ENCODE measurements at places on chromosomes 1 and 21.
A peak's percentile ranks its signal among the peaks of the same experiment; 100 is the strongest.

GRCh38 chr1:111739925-111740765, 950 bp upstream of the INKA2 start:
- DNase-seq, result peak; percentile 33

DNA sequence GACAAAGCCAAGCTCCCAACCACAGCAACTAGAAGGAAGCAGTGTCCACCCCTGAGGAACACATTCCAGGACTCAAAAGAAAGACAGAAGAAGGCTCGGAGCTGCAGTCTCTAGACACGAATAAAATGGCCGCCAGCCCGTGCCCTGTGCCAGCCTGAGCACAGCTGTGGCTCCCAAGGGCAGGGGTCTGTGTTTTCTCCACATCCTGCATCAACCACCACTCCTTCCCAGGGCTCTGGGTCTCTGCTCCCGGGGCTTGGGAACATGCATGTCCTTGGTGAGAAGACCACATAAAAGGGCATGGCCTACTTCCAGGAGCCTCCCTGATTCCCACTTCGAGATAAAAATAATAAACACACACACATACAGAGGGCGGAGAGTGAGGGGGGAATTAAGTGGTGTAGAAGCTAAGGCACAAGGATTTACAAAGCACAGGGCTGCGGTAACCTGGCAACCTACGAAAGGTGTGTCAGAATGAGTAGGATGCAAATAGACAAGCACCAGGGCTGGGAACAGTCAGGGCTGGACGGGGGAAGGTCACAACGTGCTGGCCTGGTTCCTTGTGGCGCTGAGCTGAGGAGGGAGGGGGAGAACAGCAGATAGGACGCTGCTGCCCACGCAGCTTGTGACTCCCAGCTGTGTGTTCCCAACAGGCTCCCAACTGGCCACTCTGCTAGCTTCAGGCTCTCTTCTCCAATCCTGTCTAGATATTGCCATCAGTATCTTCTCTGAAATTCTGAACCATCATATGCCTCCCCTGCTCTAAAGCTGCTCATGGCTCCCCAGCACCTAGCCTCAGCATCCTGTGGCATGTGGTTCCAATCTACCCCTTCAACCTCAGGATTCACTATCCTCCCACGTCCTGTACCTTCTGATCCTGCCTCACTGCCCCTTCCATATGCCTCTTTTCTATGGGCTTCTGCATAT, 72.5 kb downstream of the CD34 start:
- no peak for DNase-seq

DNA sequence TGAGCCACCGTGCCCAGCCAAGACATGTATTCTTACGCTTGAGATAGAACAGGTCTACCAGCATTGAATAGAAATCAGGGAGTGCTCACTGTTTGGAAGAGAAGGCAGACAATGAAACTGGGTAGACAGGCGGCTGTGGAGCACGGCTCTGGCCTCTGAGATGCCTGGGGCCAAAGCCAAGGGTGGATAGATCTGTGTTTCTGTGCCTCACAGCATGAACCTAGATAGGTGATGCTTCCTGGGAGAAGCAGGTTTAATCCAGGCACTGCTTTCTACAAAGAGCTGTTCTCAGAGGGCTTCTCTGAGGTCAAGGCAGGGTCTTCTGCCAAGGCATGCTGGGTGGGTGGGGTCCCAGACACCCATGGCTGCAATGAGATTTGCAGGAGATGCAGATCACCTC, 24.6 kb upstream of the PRSS38 start:
- no peak for DNase-seq

GRCh38 chr1:82086739-82087138, 286.0 kb downstream of the ADGRL2 start:
- no peak for DNase-seq

GRCh38 chr21:33378081-33378480, 25.1 kb upstream of the IFNGR2 start:
- DNase-seq, result no peak

DNA sequence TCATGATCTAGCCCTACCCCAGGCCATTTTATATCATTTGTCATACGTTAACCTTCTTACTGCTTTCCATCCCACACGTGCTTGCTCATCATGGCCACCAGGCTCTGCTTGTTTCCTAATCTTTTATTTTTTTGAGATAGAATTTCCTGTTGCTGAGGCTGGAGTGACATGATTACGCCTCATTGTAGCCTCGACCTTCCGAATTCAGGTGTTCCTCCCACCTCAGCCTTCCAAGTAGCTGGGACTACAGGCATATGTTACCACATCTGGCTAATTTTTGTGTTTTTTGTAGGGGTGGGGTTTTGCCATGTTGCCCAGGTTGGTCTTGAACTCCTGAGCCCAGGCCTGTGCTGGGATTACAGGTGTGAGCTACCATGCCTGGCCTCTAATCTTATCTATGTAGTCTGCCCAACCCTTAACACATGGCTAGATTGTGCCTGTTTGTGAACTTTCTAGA, 3.3 kb downstream of the UAP1 start:
- no peak for DNase-seq

GRCh38 chr1:179881642-179882252, 338 bp upstream of the TOR1AIP1 start:
- no peak for DNase-seq

GRCh38 chr1:67761091-67761490, 72.2 kb downstream of the GNG12 start:
- DNase-seq, result no peak

DNA sequence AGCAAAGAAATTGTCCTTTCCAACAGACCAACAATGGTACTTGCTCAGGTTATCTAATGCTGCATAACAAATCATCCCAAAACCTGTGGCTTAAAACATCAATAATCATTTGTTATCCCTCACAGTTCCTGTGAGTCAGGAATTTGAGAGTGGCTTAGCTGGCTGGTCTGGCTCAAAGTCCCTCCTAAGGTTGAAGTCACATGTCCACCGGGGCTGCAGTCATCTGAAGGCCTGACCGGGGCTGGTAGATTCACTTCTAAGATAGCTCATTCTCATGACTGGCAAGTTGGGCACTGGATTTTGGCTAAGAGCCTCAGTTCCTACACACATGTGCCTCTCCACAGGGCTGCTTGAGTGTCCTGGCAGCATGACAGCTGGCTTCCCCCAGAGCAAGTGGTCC, 16.9 kb downstream of the ERI3 start:
- no peak for DNase-seq

DNA sequence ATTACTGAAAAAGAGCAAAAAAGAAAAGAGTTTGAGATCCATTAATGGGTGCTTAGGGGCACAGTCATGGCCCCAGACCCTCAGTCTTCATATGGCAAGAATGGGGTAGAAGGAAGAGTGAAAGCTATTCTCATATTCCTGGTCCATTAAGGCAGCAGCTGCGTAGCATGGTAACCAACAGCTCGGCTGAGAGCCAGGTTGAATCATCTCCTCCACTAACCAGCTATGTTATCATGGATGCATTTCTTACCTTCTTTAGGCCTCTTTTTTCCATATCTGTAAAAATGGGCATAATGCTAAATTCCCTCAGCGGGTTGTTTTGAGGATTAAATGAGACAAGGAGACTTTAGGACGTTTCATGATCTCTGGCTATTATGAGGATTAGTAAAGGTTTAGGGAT, 15.0 kb upstream of the SARS1 start:
- no peak for DNase-seq

DNA sequence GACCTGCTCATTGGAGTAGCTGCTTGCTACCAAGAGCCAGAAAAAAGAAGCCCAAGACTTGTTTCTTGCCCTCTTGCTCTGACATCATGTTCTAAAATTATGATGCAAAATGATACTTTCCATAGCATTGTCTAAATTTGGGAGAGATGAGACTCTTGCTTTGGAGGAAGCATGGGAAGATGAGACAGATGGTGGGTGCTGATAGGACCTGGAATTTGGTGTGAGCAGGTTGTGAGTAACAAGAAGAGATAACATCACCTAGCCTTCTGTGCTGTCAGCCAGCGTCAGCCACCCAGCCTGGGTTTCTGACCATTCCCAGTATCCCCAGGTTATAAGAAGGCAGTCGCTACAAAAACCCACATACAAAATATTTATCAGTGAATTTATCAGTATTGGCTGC, 67.1 kb upstream of the GCLM start:
- DNase-seq, result no peak

DNA sequence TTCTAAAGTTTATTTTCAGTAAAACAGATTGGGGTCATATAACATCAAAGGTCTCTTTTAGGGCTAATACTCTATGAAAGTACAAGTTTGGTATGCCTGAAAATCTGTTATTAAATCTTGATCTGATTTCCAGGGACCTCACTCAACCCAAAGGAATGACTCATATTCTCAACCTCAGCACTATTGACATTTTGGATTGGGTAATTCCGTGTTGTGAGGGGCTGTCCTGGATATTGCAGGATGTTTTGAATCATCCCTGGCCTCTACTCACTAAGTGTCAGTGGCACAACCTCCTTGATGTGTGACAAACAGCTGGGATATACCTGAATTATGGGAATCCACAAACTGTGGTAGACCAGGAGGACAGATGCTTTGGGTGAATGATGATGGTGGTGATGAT, 51.5 kb upstream of the CYP2J2 start:
- DNase-seq, result no peak

DNA sequence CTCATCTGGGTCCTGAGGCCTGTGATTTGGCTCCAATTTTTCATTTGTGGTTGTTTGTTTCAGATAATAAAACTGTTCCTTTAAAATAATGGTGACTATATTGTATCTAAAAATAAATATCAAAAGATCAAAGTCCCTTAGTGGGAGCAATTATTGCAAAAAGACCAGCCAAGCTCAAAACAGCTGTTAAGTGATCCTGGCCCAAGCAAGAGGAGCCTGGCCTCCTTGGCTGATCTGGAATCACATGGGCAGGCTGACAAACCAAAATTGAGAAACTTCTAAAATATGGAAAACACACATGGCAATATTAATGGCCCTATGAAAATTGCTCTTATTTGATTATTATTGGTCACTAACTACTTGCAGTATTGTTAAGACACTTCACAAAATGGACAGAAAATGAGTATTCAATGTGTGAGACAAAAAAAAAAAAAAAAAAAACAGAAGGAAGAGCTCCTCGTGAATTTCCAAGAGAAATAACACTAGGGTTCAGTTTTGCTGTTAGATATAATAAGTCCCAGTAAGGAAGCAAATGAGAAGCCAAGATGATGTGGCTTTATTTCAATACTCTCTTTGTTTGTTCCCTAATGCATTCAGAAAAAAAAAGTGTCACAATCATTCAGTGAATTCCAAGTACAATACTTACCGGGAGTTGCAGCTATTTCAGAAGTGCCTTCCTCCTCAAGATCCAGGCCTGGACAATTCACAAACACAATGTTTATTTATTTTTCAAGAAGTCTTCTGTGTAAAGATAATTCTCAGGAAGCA, 105.1 kb downstream of the SEC16B start:
- DNase-seq, result no peak

DNA sequence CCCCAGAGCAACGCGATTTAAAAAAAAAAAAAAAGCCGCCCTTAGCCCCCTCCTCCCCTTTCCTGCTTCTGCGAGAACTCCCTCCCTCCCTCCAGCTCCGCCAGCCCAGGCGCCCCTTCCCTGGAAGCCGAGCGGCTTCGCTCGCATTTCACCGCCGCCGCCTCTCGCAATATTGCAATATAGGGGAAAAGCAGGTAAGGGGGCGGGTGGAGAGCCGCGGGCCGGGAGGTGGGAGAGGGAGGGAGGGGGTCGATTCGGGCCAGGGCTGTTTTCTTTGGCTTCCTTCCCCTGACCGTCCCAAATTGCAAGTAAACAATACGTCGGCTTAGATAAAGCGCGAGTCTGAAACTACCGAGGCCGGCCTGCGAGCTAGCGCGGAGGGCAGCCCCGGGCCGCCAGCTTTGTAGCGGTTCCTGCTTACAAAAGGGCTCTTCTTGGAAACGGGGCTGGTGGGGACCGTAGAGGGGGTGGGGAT, 408 bp downstream of the LMO4 start:
- no peak for DNase-seq

DNA sequence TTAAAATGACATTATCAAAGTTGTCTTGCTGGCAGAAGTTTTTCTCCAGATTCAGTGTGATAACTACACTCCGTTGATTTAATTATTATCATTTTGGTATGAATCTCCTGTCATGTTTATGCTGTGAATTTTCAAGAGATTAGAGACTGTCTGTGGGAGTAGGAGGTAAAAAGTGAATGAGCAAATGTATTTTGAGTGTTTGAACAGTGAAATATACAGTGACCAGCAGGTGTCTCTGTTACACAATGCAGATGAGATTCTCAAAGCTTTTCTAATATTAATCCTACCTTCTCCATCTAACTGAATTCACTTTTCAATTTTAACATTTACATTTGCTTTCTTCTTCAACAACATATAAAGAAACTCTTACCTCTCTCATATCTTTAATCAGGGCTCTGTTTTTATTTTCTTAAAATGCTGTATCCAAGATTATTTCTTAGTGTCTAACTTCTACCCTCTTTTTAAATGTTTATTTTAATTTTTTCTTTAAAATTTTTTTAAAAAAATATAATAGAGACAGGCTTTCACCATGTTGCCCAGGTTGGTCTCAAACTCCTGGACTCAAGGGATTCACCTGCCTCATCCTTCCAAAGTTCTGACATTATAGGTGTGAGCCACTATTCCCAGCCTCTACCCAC, 20.9 kb upstream of the HSPA13 start:
- peak; percentile 34 for DNase-seq

DNA sequence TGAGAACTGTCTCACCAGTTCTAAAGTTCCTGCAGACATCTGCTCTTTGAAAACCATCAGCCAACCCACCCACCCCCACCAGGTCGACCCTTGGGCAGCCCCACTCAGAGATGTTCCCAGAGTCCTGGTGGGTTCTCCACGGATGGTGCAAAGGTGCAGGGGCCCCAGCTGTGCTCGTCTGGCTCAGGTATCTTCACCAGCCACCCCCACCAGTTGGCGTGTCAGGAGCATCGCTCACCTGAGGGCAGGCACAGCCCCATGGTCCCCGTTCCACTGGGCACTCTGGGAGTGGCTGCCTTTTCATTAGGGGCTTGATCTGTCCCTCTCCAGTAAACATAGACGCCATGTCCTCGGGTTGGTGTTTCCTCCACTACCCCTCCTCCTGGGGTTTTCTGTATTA, 70.5 kb downstream of the UMODL1 start:
- no peak for DNase-seq

DNA sequence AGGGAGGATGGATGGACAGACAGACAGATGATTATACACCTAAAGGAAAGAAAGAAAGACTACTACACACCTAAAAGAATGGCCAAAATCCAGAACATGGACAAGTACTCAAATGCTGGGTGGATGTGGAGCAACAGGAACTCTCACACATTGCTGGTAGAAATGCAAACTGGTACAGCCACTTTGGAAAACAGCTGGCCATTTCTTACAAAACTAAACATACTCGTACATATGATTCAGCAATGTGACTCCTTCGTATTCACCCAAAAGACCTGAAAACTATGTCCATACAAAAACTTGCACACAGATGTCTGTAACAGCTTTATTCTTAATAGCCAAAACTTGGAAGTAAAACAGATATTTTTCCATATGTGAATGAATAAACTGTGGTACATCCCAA, 51.3 kb downstream of the PRPF38A start:
- DNase-seq, result no peak

GRCh38 chr1:113118266-113118665, 45.3 kb downstream of the LRIG2 start:
- no peak for DNase-seq

GRCh38 chr1:236165238-236165981, 23.1 kb downstream of the GPR137B start:
- DNase-seq, result no peak
